HepG2 (cell line): ENCODE measurements at places on chromosomes 2 and 18. TPM values are rescaled to one million over a fixed set of nuclear protein-coding genes. Genes with fewer than 3 reads are reported as not detected.

Gene FBLN7
- 2.3 and 2.4 TPM in 2 replicates for polyA plus RNA-seq

Gene PCARE
- not detected in 2 replicates for polyA plus RNA-seq

Gene DYNAP
- not detected in 2 replicates for polyA plus RNA-seq

Gene FTCDNL1
- polyA plus RNA-seq, result 0.65 and 0.98 TPM in 2 replicates

Gene GPR148
- not detected in 2 replicates for polyA plus RNA-seq

Gene CRYGD
- not detected in 2 replicates for polyA plus RNA-seq

Gene FIGN
- polyA plus RNA-seq, result 5.3 and 6.7 TPM in 2 replicates

Gene CCDC178
- not detected in 2 replicates for polyA plus RNA-seq

Gene LHCGR
- not detected in 2 replicates for polyA plus RNA-seq

- DNase-seq, result no peak
These were observed 514 bp downstream of the PAX8 start for GRCh38 chr2:113278073-113278741.

DNA sequence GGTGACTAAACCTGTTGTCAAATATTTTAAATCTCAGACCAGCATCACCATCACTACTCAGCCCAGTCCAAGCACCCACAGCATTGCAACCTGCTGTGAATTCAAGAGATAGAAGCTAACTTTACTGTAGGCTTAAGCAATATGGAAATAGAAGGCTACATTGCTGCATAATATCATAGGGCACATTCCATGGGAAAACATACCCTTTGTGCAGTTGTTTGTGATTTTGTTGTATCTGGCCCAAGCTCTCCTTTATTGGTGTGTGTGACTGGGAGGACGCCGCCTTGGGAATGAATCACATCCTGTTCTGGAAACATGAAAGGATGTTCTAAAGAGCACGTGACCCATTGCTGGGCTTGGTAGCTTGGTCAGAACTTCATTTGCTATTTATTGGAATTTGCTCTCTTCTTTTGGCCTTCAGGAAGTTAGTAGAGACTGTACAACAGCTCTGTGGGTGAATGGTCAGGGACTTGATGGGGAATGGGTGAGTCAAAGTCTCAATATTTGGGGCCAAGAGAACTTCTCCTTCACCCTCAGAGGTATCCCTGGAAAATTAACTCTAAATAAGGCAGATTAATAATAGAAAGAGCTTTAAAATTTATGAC, 106.8 kb upstream of the SERPINE2 start:
- DNase-seq, result peak; percentile 98

- DNase-seq, result no peak
These were observed 36.0 kb upstream of the BIN1 start for GRCh38 chr2:127142663-127143630.

GRCh38 chr2:236939271-236939670, 146.4 kb upstream of the COPS8 start:
- no peak for DNase-seq

- no peak for DNase-seq
These were observed 147.1 kb downstream of the PHLPP1 start for GRCh38 chr18:62862466-62862865.

GRCh38 chr18:478681-479080, 21.8 kb downstream of the COLEC12 start:
- no peak for DNase-seq

DNA sequence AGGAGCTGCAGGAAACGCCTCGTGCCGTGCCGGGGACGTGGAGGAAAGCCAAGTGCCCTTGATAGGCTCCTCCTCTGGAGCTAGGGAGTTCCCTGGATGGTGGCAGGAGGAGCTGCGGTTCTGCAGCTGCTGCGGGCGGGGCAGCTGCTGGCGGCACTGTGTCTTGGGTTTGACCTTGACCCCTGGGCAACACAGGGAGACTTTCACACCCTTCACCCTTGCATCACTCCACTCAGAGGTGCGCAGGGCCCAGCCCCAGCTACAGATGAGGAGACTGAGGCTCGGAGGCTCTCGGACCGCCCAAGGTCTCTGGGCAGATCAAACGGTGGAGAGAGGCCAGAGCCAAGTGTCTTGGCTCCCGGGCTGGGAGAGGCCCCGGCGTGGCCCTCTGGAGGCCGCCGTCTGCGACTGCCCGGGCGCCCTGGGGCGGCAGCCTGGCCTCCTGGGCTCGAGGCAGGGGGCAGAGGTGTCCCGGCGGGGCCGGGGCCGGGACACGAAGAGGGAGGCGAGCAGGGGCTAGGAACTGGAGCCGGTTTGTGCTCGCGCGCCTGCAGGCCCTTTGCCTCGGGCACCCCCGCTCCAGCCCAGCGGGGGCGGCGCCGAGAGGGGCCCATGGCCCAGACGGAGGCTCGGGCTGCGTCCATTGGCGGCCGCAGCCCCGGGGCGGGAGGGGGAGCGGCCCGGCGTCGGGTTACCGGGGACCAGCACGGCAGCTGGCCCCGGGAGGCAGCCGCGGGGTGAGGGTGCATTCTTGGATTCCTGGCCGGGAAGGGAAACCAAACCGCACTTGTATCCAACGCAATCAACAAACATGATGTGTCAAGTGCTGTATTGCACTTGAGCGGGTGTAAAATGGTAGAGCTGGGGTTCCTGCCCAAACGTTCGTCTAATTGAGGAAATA, 129.6 kb upstream of the SLC1A4 start:
- no peak for DNase-seq

DNA sequence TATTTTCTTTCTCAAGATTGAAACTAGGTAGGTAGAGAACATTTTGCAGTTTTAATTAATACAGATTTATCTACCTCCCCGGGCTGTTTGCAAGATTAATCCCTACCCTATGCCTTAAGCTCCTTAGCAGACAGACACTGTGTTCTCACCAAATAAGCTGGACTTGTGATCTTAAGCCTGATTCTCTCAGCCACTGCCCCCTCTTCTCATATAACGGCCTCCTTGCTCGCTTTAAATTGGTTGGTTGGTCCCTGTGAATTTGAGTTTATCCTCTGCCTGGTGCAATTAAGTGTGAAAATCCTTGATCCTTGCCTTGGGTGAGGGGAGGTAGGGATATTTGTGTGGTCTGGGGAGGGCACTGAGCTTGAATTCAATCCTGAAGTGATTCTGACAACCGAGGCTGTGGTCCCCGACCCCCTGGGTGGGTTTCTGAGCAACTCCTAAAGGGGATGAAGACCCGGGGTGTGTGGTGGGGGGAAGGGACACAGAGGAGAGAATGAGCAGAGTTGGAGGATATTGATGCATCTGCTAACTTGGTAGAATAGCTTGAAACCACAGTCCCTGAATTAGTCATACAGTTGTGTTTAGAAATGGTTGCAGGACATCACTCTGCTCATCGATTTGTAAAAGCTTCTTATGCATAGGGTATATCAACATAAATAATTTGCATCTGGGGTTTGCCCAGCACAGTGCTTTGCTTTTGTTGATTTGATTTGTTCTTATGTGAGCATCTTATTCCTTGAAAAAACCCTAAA, 36.9 kb upstream of the NCKAP5 start:
- no peak for DNase-seq

- no peak for DNase-seq
These were observed 57.2 kb downstream of the RAD51AP2 start for GRCh38 chr2:17461087-17461475.

DNA sequence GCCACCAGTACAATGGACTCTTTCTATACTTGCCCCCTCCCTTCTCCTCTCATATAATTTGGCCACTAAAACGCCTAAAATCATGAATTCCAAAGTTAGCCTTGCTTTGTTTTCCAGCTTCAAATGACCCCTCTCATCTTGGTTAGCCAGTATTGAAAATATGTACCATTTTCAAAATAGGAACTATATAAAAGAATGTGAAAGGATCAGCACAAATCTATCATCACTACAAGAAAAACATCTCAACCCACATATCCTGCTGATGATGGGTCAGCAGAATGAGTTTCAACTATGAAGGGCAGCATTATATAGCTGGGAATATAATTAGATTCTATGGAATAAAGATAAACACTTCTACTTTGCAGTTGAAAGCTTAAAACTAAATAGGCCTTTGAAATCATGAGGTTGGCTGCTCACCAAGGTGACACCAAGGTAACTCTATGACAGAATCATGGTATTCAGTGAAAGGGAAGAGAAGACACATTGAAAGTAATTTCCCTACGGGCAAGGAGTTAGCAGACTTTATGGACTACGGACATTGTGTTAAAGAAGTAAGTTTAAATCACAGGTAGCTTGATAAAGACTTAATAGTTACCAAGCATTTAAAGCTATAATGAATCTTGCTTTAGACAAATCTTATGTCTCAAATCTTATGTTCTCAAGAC, 873.0 kb downstream of the CPS1 start:
- DNase-seq, result no peak

- DNase-seq, result no peak
These were observed 105.5 kb downstream of the CAPN13 start for GRCh38 chr2:30701782-30702181.

- no peak for DNase-seq
These were observed 61.0 kb downstream of the CACNB4 start for GRCh38 chr2:152037743-152038435.

DNA sequence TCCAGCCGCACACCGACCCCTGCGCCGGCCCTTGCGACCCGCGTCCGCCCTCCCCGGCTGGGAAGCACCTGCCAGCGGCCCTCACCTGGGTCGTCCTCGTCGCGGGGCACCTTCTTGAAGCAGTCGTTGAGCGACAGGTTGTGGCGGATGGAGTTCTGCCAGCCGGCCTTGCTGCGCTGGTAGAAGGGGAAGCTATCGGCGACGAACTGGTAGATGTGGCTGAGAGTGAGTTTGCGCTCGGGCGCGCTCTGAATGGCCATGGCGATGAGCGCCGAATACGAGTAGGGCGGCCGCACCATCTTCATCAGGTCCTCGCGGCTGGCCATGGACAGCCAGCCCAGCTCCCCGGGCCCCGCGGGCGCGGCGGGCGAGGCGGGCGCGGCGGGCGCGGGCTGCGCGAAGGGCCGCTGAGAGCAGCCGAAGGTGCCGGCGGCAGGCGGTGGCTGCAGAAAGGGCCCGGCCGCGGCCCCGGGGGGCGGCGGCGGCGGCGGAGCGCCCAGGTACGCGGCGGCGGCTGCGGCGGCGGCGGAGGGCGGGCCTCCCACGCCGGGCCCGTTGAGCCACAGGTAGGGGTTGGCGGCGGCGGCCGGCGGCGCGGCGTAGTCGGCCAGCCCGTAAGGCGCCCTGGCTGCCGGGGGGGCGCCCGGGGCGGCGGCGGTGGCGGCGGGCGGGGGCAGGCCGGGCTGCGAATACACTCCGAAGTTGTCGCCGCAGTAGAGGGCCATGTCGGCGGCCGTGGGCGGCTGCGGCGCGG, 505 bp downstream of the FOXI3 start:
- DNase-seq, result no peak

GRCh38 chr2:10845640-10846039, 33.1 kb upstream of the PDIA6 start:
- DNase-seq, result no peak

GRCh38 chr2:235592430-235592829, 98.6 kb downstream of the AGAP1 start:
- DNase-seq, result no peak

DNA sequence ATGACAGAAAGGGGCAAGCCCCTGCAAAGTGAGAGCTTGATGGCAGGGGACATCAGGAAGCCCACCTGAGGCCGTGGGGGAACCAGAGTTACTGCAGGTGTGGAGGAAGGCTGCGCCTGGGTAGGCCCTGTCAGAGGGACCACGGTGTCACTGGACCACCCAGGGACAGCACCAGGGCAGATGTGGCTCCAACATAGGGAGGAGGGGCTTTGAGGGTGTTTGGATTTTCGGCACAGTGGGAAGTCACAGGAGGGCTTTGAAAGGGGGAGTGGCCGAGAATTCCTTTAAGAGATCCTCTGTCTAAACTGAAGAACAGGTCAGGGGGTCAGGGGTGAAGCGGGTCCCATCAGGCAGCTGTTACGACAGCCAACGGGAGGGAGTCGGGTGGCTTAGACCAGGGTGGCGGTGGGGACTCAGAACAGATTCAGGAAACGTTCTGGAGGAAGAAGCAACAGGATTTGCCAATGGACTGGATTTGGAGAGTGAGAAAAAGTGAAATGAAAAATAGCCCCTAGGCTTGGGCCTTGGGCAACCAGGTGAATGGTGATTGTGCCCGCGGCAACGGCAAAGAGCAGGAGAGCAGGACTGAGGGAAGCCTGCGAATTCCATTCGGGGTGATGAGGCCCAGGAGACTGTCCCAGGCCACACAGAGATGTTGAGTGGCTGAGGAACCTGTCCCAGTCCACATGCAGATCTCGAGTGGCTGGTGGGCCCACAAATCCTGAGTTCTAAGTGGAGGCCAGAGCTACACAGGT, 166.1 kb downstream of the LAMA1 start:
- no peak for DNase-seq

DNA sequence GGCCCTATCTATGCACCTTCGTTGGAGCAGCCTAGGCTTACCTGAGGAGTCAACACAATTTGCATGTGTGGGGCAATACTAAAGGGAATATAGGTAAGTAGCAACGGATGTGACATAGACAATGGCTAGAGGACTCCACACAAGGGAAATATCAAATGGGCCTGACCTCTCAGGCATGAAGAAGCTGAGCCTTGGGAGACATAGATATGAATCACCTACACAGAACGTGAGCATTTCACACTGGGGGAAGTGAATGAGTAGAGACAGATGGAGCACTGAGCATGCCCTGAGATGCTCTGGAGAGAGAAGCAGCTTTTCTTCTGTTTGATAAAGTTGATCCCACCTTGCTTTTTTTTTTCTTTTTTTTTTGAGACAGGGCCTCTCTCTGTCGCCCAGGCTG, 97.9 kb downstream of the ATL2 start:
- no peak for DNase-seq

DNA sequence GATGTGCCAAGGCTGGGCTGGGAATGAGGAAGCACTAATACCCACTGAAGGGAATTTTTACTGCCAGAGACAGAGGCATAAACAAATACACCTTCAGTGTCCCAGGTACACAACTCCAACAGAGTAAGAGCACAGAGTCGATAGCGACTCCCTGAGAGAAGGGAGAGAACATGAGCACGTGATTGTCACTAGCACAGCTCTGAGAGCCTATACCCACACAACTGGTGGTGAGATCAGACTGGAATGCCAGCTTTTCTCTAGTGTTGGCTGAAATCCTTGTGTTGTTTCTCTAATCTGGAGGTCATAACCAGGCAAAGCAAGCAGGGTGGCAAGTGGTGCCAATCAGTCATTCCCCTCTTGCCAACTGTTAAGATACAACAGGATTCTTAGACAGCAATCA, 377.2 kb downstream of the CNTNAP5 start:
- DNase-seq, result no peak

- no peak for DNase-seq
These were observed 51.9 kb upstream of the ODC1 start for GRCh38 chr2:10499911-10500521.

GRCh38 chr2:129490641-129491040, 488.8 kb upstream of the RAB6C start:
- no peak for DNase-seq

- DNase-seq, result no peak
These were observed 217.1 kb upstream of the DLGAP1 start for GRCh38 chr18:4672162-4672561.

GRCh38 chr2:11390399-11390658, 45.9 kb upstream of the ROCK2 start:
- DNase-seq, result no peak

- DNase-seq, result no peak
These were observed 31.0 kb upstream of the SLC9A2 start for GRCh38 chr2:102588213-102588939.

GRCh38 chr2:158989165-158989564, 20.7 kb downstream of the TANC1 start:
- no peak for DNase-seq

GRCh38 chr18:3885209-3885792, 435.3 kb downstream of the TGIF1 start:
- DNase-seq, result peak; percentile 27
